ENCODE measurements at places on chromosomes 7 and 10.

- no peak for DNase-seq
Measured at GRCh38 chr7:155291045-155291530, 6.6 kb upstream of the INSIG1 start.

- no peak for DNase-seq
Measured at GRCh38 chr7:98399890-98400541, 874 bp downstream of the BAIAP2L1 start.

- peak; percentile 81 for DNase-seq
Measured at GRCh38 chr10:27252267-27253000, 11.8 kb upstream of the ACBD5 start.

- no peak for DNase-seq
Measured at GRCh38 chr10:4033341-4033896, 248.4 kb upstream of the KLF6 start.

DNA sequence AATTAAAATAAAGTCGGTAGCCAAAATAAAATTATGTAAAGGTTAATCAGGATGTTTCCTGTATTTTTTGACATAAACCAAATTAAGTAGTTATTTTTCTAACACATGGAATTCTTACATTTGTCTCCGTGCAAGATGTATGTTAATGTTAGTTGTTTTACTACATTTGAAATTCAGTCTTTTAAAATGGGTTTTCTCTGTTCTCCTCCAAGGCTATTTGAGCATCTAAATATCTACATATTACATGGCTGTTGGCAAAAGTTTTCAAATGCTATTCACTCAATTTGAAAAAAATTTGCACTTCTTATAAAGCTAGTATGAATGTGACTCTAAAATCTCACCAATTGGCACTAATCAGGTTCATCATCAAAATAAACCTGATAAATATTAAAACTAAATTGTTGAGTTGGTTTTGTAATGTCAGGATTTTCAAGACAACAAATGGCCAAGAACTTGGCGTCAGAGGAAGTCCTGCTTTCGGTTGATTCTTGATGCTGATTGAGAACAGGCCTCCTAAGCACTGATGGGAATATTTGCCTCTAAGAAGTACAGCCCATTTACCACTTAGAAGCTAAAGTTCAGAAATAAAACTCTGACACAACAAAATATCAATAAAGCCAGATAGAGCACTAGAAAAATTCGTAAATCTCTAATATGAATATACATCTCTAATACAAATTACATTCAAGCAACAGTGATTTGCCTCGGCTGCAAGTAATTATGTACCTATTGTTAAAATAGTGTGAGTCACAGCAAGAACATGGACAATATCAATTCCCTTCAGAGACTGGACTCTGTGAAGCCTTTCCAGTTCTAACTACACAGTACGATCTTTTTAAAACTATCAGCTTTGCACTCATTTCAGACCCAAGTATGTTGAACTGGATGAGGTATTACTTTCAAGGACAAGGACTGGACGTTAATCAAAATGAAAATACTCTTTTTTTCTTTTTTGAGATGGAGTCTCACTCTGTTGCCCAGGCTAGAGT is 733.1 kb upstream of the C7orf33 start:
- DNase-seq, result no peak

- DNase-seq, result no peak
Measured at GRCh38 chr7:119482209-119482608, 790.8 kb upstream of the KCND2 start.

DNA sequence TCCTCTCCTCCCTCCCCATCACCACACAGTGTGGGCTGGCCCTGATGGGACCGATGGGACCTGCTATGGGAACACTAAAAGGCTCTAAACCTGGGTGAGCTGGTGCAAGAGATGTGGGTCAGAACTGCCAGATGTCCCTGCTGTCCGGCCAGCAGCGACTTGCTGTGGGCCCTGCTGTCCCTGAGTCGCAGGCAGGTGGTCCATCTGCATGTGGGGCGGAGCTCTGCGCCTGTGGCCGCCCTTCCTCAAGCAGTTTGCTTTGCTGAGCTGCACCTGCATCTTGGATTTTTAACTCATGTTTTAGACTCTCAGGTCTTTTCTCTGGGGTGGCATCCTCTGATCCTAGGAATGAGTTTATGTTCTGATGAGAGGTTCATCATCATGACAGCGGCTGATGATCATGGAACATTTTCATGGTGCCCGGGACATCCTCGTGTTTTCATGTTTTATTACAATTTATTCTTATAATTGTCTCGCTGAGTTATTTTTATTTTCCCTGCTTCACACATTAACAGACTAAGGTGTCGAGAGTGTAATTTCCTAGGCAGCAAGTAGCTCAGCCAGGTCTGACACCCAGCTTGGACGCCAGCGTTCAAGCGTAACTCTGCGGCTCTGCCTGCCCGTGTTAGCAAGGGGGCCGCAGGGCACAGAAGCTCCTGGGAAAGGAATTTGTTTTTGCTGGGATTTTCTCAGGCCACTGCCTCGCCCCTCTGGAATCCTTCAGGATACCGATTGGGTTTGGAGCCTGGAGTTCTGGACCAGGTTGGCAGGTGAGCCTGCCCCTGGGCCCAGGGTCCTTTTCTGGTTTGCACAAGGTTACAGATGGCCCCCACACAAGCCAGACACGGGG is 615.2 kb upstream of the FOXK1 start:
- no peak for DNase-seq

DNA sequence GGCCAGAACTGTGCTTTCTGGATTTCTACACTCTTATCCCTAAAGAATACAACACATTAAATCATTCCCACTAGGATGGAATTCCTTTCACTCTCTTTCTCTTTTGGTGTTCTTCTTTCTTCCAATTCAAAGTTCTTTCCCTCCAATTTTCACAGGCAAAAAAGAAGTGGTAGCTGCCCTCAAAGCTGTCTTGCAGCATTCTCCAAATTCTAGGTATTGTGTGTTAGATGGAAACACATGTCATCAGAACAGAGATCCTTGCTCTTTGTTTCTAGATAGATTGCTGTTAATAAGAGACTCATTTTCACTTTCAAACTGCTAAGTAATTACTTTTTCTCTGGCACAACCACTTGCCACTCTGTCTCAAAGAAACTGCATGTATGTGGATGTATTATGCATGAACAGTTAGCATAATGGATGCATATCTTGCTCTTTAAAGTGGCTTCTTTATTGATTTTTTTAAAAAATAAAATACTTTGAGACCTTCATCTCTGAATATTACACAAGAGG is 31.0 kb downstream of the SHTN1 start:
- DNase-seq, result no peak

GRCh38 chr10:93897070-93897780 is 3.4 kb downstream of the SLC35G1 start:
- DNase-seq, result no peak

- no peak for DNase-seq
Measured at GRCh38 chr10:351770-352334, 216.6 kb downstream of the ZMYND11 start.

GRCh38 chr7:38929460-38930171 is 20.6 kb upstream of the VPS41 start:
- DNase-seq, result no peak

DNA sequence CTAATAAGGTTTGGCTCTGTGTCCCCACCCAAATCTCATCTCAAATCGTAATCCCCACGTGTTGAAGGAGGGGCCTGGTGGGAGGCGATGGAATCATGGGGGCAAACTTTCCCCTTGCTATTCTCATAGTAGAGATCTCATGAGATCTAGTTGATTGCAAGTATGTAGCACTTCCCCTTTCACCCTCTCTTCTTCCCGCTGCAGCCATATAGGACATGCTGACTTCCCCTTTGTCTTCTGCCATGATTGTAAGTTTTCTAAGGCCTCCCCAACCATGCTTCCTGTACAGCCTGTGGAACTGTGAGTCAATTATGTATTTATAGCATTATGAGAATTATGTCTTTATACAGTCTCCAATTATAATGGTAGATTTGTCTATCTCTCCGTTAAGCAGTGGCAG is 594.5 kb downstream of the ACTR3B start:
- no peak for DNase-seq

DNA sequence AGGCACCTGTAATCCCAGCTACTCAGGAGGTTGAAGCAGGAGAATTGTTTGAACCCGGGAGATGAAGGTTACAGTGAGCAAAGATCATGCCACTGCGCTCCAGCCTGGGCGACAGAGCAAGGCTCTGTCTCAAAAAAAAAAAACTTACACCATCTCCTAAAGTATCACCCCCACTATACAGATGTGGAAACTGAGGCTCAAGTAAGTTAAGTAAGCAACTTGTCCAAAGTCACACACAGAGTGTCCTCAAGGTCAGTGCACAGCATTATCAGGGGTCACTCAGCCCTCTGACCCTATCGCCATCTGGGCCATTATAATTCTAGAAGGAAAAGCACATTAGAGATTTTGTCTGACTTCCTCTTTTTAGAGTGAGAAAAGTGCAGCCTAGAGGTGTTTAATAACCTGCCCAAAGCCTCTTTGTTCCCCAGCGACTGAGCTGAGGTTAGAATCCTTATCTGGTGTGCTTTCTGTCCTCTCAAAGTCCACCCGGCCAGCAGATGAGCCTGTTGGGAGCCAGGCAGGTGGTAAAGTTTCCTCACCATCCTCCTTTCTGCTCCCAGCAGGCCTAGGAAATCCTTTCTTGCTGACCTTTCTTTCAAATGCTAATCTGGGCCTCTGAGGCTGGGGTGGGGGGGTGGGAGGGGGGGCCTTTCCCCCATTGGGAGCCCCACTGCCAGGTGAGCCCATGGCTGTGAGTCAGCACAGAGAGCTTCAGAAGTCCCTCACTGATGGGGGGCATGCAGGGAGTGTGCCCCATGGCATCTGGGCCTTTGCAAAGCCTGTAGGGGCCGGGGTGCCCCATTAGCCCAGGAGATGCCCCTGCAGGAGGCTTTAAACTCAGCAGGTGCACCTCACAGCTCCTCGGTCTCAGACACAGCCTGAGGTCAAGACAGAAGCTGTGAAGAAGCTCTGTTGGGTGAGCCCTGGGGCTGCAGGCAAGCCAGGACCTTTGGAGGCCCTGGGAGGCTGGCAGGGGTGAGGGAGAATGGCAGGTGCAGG is 12.0 kb upstream of the KCNMA1 start:
- no peak for DNase-seq

DNA sequence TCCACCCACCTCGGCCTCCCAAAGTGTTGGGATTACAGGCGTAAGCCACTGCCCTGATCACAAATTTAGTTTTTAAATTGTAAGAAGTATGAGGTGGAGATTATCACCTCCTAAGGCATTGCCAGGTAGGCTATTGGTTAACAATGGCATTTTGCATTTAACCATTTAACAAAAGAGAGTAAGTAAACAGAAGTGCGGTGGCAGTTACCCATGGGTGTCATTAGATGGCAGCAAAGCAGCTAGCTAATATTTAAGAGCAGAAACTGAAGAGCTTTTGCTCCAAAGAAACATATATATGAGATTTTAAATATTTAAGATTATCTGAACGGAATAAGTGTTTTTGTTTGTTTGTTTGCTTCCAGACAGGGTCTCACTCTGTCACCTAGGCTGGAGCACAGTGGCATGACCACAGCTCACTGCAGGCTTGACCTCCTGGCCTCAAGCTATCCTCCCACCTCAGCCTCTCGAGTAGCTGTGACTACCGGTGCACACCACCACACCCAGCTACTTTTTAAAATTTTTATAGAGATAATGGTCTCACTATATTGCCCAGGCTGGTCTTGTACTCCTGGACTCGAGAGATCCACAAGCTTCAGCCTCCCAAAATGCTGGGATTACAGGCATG is 325.5 kb upstream of the C7orf33 start:
- no peak for DNase-seq

- DNase-seq, result no peak
Measured at GRCh38 chr10:51147644-51148399, 73.5 kb downstream of the PRKG1 start.

DNA sequence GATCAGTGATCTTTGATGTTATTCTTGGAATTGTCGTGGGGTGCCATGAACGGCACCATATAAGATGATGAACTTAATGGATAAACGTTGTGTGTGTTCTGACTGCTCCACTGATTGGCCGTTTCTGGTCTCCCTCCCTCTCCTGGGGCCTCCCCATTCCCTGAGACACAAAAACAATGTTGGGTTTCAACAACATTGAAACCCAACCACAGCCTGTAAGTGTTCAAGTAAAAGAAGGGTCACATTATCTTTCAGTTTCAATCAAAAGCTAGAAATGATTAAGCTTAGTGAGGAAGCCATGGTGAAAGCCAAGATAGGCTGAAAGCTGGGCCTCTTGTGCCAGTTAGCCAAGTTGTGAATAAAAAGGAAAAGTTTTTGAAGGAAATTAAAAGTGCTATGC is 19.5 kb downstream of the EN2 start:
- no peak for DNase-seq

DNA sequence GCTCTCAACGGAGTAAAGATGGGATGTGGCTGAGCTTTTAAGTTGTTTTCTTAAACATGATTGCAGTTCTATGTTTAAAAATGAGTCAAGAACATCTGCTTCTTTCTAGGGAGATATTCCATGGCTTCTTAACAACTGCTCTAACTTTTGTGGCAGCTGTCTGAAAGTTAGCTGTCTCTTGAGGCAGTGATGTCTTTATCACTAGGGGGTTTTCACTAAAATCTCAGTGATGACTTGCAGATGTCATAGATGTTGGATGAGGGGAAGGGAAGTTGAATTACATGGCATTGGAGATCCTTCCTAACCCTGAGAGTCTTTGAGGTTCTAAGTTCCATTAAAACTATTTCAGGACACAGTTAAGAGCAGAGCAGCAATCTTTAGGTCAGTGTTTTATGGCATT is 43.5 kb downstream of the PRKG1 start:
- DNase-seq, result no peak

GRCh38 chr7:48587475-48587874 is 336.9 kb upstream of the CDC14C start:
- no peak for DNase-seq

GRCh38 chr7:128843938-128844621 is 13.9 kb downstream of the FLNC start:
- no peak for DNase-seq

- DNase-seq, result no peak
Measured at GRCh38 chr7:87564296-87564963, 36.3 kb downstream of the ABCB1 start.

GRCh38 chr7:51457079-51457478 is 140.5 kb upstream of the COBL start:
- DNase-seq, result no peak

DNA sequence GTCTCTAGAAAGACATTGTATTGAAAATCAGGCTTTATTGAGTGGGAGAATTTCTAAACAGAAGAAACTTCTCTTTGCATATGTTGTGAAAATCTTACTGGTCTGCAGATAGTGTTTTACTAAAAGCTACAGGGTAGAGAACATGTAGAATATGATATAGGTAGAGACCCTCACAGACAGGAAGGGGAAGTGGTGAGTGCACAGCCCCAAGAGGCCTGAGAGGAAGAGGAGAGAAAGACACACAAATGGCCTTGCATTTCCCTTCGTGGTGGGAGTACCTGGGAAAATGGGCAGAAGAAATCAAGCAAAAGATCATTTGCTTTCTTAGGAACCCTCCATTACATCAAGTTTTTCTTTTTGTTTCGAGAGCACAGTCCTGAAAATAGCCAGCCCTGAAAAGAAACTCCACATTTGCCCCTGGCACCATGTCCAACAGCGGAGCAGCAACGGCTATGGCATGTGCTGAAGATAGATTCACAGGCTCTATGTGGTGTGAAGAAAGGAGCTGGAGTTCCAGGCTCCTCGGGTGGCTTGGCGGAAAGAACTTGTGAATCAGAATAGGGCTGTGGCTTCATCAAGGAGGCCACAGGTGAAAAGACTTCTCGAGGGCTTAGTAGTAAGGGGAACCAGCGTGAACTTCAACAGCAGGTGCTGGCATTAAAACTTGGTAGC is 143.5 kb downstream of the CALCR start:
- DNase-seq, result no peak

- DNase-seq, result peak; percentile 45
Measured at GRCh38 chr10:70477661-70478162, 855 bp upstream of the PALD1 start.

GRCh38 chr10:106560925-106561640 is 603.4 kb downstream of the SORCS1 start:
- no peak for DNase-seq

GRCh38 chr10:14860791-14861190 is 17.9 kb upstream of the SUV39H2 start:
- no peak for DNase-seq
